ENCODE measurements at places on chromosomes 6 and 20.

GRCh38 chr20:13442986-13443385 lies 195.7 kb downstream of the TASP1 start:
- DNase-seq, result no peak

DNA sequence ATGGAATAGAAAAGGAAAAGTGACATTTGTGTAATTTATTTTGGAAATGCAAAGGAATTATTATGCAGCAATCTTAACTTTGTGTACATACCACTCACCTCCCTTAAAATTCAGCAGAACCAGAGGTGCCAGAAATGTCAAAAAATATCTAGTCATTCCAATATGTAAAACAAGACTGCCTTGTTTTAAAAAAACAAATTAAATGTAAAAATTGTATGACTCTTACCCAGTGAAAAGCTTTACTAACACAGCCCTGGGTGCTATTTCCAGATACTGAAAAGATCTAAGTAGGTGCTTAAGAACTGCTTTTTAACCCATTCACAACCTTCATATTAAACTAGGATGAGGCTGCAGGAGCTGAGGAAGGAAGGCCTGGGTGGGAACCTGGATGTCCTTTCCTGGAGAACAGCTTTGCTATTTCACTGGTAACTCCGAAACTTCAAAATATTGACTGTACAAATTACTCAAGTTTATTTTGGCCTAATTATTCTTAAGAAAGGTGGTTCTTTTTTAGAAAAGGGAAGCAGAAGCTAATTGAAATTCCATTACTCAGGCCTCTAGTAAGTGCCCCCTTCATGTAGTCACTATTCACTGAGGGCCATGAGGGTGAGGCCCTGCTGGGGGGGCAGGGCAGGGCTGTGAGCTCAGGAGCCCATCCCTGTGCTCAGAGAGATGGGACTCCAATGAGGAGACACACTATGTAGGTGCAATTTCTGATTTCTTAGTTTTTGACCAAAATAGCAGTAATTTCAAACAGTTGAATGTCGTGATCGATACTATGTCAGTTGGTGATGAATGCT lies 139.6 kb downstream of the MAP3K4 start:
- DNase-seq, result no peak

- peak; percentile 75 for DNase-seq
Measured at GRCh38 chr20:42125426-42125825, 507.2 kb upstream of the CHD6 start.

- DNase-seq, result no peak
Measured at GRCh38 chr20:31523361-31524283, 9.4 kb downstream of the HM13 start.

DNA sequence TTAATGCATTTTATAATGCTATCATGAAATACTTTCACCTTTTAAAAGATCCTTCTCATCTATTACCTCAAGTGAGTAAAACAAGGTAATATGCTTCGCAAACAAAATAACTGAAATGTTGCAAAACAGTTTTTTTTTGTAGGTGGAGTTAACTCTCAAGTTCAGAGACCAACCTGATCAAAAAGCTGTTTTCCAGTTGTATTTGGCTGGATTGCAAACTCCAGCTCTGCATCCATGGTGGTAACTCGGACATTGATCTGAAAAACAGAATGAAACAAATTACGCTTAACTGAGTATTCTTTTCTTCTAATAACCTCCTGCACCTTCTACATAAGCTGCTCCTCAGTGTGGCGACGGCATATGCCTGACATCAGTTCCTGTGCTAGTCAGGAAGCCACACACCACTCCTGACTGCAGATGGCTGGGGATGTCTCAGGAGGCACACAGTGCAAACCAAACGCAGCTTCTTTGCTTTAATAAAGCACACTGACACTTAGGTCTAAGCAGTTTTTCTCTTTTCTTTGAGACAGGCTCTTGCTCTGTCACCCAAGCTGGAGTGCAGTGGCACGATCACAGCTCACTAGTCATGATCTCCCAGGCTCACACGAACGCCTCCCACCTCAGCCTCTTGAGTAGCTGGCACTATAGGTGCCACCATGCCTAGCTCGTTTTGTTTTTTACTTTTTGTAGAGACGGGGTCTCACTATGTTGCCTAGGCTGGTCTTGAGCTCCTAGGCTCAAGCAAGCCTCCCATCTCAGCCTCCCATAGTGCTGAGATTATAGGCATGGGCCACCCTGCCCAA lies 29.9 kb downstream of the EZR start:
- no peak for DNase-seq

GRCh38 chr6:125598422-125598821 lies 151.0 kb upstream of the HEY2 start:
- no peak for DNase-seq

DNA sequence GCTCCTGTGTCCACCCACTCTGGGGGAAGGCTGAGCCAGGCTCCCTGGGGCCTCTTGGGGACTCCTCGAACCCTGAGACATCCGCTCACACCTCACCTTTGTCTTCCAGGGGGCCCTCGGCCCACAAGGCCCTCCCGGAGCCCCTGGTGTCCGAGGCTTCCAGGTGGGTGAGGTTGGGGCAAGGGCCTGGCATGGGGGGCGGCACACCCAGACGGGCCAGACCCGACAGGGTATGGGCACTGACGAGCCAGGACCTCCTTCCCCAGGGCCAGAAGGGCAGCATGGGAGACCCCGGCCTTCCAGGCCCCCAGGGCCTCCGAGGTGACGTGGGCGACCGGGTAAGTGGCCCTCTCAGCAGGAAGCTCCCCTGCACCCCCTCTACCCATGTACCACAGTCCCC lies 13.4 kb downstream of the COL9A3 start:
- no peak for DNase-seq

- no peak for DNase-seq
Measured at GRCh38 chr20:25252230-25252651, 4.4 kb downstream of the PYGB start.

- DNase-seq, result no peak
Measured at GRCh38 chr20:57663681-57664451, 43.6 kb upstream of the ZBP1 start.
